ENCODE measurements at places on chromosomes 16 and 17. TPM values are rescaled to one million over a fixed set of nuclear protein-coding genes. Genes with fewer than 3 reads are reported as not detected.

Gene CD300E
- not detected for total RNA-seq

Gene RDM1
- total RNA-seq, result under 0.01 TPM

Gene ARHGAP23
- 18.2 TPM for total RNA-seq

Gene SNF8
- 84.2 TPM for total RNA-seq

Gene ABCC6
- 6.3 TPM for total RNA-seq

Gene LRRC46
- under 0.01 TPM for total RNA-seq

Measured in fibroblast of lung (primary cell).